Activated gamma-delta T cell treated with Interleukin-2 at 50 U/mL for 16 hours (primary cell): ENCODE measurements at places on chromosomes 16 and 17.

DNA sequence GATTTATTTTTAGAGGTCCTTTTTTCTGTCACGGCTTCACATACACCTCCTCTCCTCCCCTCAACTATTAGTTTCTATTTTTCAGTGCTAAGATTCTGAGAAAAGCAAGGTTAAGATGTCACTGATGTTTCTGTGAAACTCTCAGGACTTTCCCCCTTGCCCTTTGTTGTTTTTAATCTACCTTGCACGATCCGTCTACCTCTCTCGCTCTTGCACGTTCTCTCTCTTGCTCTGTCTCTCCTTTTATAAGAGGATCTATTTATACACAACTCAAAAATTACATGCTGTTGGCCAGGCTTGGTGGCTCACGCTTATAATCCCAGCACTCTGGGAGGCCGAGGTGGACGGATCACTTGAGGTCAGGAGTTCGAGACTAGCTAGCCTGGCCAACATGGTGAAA, 43.6 kb downstream of the RPA1 start:
- no peak for DNase-seq

- DNase-seq, result no peak
These were observed 6.7 kb upstream of the MPP3 start for GRCh38 chr17:43839670-43840108.

DNA sequence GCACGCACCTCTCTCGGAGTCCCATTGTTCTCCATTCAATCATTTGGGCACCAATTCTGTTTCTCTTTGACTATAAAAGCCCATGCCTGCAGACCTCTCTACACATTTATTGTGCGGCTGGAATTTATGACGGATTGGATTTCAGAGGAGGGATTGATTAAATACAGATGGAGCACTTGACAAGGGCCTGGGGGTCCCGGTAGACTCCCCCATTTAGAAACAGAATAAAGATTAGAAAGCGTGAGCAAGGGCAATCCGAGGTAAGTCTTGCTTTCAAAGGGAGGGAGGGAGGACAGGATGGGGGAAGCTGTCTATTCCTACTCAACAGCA, 15.1 kb upstream of the PITPNM3 start:
- DNase-seq, result no peak

GRCh38 chr17:34562387-34562786, 17.0 kb upstream of the TMEM132E start:
- no peak for DNase-seq

DNA sequence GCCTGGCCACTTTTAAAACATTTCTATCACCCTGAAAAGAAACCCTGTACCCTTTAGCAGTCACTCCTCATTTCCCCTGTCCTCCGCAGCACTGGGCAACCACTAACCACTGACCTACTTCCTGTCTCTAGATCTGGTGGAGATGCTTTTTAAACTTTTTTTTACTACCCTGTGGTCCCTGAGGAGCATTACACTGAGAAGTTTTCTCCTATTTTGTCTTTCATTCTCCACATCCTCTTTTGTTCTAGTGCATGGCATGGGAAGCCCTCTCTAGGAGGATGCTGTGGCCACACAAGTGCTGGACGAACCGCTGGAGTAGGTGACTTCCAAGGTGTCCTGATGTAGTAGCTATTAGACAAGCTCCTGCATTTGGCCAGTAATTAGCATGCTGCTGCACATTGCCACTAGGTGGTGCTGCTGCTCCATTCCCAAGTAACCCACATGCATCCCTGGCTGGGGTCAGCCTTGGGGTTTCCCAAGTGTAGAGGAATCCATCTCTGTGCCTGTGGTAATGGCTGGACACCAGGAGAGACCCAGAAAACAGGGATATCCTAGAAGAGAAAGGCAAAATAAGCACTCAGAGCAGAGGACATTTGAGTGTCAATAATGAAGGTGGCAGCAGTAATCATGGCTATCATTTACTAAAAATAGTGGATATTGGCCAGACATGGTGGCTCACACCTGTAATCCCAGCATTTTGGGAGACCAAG, 143.8 kb upstream of the CRHR1 start:
- peak; percentile 66 for DNase-seq

GRCh38 chr17:21573961-21574610, 118.2 kb upstream of the KCNJ18 start:
- DNase-seq, result peak; percentile 14

GRCh38 chr17:27338536-27338985, 44.6 kb downstream of the WSB1 start:
- DNase-seq, result no peak

GRCh38 chr16:50977138-50977537, 173.9 kb downstream of the SALL1 start:
- no peak for DNase-seq

DNA sequence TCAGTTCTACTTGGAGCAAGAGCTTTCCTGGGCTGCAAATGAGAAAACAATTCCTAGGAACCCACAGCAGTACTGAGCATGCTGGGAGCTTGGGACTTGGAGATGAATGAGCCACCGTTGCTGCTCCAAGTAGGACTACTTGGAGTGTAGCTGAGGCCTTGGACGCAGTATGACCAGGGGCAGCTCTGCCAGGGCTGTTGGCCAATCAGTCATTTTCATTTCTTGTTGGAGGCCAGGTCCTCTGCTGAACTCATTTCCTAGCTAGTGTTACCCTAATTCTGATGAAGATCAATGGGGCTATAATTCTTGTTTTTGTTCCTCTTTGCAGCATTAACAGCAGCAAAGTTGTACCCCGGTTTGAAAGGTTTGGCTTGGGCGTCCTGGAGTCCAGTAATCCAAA, 8.0 kb upstream of the LGALS9 start:
- no peak for DNase-seq

- DNase-seq, result no peak
These were observed 8.5 kb downstream of the MCRIP1 start for GRCh38 chr17:81824595-81824994.

GRCh38 chr17:82843904-82844680, 4.3 kb upstream of the ZNF750 start:
- DNase-seq, result no peak

DNA sequence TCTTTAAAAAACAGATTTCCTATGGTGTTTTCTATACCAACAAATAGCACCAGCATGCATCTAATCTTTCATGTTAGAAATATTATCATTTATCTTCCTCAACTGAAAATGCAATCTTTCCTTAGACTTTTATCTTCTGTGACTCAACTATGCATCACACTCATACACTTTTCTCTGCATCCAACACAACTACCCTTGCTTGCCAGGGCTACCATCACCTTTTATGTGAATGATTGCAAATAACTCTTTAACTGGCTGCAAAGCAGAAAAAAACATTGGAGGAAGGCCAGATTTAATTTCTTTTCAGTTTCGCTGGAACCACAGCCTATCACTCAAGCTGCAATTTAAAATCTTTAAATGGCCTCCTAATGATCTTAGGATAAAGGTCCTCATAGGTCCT, 212.9 kb downstream of the CDH8 start:
- no peak for DNase-seq

- DNase-seq, result no peak
These were observed 234.7 kb upstream of the GSE1 start for GRCh38 chr16:85378145-85379040.

GRCh38 chr16:86398622-86399021, 111.7 kb upstream of the FOXF1 start:
- no peak for DNase-seq

- no peak for DNase-seq
These were observed 17.9 kb downstream of the MT1X start for GRCh38 chr16:56700195-56700594.

- no peak for DNase-seq
These were observed 147.9 kb downstream of the STX8 start for GRCh38 chr17:9427465-9428315.

DNA sequence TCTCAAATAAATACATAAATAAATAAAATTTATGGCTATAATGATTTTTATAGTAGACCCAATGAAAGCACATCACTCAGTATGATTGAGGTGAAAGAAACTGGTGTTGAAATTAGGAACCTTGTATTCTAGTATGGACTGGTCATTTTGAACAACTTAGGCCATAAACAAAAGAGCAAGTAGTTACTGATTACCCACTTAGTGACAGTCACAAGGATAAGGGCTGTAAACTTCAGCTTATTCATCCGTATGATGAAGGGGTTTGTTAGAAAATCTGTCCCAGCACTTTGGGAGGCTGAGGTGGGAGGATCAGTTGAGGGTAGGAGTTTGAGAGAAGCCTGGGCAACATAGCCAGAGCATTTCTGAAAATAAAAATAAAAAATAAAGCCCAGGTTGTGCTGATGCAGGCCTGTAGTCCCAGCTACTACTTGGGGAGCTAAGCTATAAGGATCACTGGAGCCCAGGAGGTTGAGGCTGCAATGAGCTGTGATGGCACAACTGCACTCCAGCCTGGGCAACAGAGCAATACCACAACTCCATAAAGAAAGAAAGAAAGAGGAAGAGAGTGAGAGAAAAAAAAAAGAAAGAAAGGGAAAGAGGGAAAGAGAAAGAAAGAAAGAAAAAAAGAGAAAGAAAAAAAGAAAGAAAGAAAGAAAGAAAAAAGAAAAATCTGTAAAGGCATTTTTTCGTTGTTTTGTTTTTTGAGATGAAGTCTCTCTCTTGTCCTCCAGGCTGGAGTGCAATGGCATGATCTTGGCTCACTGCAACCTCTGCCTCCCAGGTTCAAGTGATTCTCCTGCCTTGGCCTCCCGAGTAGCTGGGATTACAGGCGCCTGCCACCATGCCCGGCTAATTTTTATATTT, 4.2 kb upstream of the SPAG9 start:
- no peak for DNase-seq

- no peak for DNase-seq
These were observed 28.4 kb upstream of the TANC2 start for GRCh38 chr17:62937606-62938005.

DNA sequence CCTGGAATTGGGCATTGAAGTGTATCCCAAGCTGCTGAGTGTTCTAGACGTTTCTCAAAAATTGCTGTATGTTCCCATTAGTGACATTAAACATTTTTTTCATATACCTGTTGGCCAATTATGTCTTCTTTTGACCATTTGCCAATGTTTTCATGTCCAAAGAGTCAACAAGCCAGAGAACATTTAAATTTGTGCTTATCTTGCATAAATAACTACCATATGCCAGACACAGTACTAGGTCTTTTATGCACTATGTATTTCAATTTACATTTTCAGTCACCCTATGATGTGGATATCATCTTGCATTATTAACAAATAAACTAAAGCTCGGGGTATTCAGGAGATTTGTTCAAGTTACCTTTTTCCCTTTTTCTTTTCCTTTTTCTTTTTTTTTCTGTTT, 632.9 kb upstream of the C16orf82 start:
- DNase-seq, result no peak

- no peak for DNase-seq
These were observed 9.7 kb downstream of the CCR7 start for GRCh38 chr17:40555296-40556190.

DNA sequence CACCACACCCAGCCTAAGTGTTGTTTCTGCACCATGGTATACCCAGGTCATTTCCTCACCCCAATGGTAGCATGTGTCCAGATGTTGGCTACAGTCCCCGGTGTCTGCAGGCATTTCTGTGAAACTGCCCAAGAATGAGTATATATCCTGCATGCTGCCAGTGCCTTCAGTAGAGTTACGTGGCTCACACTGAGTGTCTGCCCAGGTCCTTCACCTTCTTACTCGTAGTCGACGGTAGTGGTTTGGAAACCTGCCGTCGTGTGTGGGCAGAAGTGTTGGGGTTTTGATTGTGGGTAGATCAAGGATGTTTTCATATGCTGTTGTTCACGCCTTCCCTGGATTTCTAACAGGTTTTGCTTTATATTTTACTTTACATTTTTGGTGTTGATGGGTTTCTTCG, 16.8 kb downstream of the TCF25 start:
- no peak for DNase-seq

- peak; percentile 36 for DNase-seq
These were observed at the start of gene ST6GALNAC2 for GRCh38 chr17:76585649-76586593. Gene ST6GALNAC2 (minus strand): TSS chr17:76585860. CDS start chr17:76585808, 52 bp downstream.

DNA sequence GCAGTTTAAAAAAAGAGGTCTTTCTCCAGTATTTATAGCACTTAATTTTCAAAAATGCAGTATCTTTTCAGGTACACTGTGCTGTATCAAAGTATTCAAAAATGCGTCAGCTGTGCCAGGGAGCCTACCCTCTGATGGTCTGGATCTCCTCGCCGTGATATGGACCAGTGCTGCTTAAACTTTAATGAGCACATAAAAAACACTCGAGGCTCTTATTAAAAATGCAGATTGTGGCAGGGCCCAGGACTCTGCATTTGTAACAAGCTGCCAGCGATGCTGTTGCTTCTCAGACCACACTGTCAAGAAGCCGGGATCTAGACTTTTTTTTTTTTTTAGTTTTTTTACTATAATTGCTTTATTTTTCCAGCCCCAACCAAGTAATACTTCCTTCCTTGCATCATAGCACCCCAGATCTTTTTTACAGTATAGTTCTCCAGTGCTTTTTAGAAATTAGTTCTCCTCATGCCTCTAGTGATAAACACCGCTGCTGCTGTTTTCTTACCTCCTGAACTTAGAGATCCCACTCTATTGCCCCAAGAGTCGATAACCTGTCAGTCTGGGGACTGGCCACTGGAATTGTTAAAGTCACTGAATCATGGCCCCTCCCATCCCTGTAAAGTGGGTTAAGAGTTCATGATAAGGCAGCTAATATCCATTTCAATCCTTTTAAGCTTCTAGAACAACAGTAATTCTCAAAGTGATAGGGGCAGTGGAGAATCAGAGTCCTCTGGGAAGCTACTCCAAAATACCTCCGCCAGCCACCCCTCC, 1.6 kb upstream of the SMARCD2 start:
- no peak for DNase-seq

- DNase-seq, result no peak
These were observed 36.0 kb downstream of the CHD9 start for GRCh38 chr16:53090591-53091411.

DNA sequence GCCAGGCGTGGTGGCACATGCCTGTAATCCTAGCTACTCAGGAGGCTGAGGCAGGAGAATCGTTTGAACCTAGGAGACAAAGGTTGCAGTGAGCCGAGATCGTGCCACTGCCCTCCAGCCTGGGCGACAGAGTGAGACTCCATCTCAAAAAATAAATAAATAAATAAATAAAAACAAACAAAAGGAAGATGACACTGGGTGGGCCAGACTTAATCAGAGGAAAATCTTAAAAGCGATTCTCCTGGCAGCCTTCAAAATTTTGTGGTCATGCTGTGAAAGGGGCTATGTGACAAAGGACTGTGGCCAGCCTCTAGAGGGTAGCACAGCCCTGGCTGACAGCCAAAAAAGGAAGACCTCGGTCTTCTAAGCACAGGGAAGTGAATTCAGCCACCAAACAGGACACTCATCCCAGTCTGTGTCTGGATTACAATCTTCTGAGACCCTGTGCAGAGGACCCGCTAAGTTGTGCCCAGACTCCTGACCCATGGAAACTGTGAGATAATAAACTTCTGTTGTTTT, 391.1 kb downstream of the CNTNAP4 start:
- DNase-seq, result no peak

- no peak for DNase-seq
These were observed 10.9 kb downstream of the LYRM9 start for GRCh38 chr17:27882162-27882840.

GRCh38 chr17:7774055-7774521, 56.5 kb downstream of the DNAH2 start:
- no peak for DNase-seq

- DNase-seq, result no peak
These were observed 146.8 kb downstream of the SOX9 start for GRCh38 chr17:72267601-72268000.

- DNase-seq, result no peak
These were observed 22.6 kb downstream of the AKAP1 start for GRCh38 chr17:57107498-57108101.

- DNase-seq, result no peak
These were observed 4.2 kb downstream of the MNT start for GRCh38 chr17:2396568-2397246.

- no peak for DNase-seq
These were observed 4.1 kb downstream of the SLFN12 start for GRCh38 chr17:35428229-35428628.
